ENCODE measurements at places on chromosomes 1 and 21.
A peak's percentile ranks its signal among the peaks of the same experiment; 100 is the strongest.

DNA sequence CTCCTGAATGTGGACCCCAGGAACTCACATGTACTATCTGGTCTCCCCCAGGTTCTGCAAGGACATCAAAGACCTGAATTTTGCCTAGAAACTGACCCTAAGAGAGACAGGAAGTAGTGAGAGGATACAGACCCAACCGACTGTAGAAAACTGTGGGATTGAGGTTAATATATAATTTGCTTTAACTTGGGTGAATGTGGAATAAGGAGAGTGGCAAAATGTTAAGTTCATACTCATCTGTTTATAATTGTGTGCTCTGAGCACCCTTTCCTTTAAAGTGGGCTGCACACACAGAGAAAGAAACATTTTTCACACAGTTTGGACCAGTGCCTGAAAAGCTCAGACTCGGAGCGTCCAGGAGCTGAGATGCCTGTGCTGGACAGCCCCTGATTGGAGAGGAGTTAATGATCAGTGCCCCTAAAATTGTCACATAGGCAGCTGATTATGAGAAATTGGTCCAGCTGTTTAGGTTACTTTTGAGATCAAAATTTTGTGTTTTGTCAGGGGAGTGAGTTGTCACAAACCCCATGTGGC, 37.2 kb downstream of the ROR1 start:
- DNase-seq = no peak

DNA sequence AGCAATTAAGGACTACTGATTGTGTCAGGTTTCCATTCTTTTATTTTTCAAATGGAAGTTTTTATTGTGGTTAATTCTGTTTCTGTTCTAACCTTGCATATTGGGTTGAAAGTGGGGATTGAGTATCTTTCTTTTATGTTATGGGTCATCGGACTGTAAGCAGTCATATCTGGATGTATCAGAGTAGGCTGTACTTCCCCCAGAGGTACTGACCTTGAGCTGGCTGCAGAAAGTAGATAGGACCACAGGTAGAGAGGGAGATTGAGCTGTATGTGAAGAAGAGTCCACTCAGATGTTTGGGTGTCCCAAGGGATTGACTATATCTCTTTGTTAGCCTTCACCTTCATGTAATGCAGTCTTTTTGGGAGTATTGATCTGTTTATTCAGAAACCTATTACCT, 20.5 kb upstream of the ALG14 start:
- DNase-seq = no peak

GRCh38 chr1:91335603-91336002, 69.0 kb downstream of the HFM1 start:
- DNase-seq = no peak

DNA sequence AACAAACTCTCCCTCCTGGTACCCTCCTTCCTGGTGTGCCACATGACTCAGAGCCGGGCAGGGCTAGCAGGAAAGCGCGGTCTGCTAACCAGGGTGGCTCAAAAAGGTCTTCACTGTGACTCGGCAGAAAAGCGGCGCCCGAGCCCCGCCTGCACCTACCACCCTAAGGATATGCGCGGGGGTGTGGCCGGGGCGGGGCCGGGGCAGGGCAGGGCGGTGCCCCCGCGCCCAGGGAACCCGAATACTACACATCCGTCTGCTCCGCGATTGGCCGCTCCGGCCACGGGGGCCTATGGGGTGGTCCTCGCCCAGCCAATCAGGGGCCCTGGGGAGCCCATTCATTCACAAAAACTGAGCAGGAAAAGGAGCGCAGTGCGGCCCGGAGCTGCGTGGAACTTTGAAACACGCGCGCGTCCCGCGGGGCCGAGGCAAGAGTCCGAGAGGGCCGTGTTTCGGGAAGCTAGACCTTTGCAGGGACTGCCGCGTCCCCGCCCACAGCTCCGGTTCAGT, 1.7 kb downstream of the LRP8 start:
- peak; percentile 89 for DNase-seq

- no peak for DNase-seq
These were observed 585 bp downstream of the GPR3 start for GRCh38 chr1:27392778-27393635.

DNA sequence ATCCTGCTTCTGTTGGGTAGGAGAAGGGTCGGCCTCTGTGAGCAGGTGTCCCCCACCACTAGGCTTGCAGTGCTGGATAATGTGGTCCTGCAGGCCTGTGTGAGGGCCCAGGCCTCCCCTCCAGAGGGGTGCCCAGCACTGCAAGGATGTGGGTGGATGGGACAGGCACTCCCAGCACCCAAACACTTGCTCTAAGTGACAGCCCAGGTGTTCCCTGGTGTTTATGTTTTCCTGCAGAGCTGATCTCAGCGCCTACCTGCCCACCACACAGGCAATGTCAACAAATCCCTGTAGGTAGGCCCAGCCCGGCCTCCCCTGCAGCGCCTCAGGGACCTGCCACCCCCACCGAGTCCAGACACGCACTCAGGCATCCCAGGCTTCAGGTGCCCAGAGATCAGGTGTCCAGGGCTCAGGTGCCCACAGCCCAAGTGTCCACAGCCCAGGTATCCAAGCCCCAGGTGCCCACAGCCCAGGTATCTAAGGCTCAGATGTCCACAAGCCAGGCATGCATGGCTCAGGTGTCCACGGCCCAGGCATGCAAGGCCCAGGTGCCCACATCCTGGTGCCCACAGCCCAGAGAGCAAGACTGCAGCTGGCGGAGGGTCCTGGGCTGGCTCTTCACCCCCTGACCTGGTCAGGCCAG, 59.2 kb downstream of the WNT9A start:
- DNase-seq = no peak

DNA sequence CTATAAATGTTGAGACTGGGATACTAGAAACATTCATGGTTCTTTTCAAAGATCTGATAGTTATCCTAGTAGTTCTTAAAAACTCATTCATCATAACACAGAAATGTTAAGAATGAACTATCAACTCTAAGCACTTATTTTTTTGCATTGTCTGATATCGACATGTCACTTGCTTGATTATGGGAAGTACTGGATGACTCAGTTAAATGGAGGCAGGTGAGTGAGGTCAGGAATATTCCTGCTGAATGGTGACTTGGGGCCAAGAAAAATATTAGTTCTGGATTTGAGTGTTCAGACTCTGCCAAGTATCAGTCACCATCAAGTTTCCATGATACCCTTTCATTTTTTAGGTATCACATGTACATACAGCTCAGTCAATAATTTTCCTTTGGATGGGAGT, 63.6 kb downstream of the NEK7 start:
- DNase-seq = no peak

DNA sequence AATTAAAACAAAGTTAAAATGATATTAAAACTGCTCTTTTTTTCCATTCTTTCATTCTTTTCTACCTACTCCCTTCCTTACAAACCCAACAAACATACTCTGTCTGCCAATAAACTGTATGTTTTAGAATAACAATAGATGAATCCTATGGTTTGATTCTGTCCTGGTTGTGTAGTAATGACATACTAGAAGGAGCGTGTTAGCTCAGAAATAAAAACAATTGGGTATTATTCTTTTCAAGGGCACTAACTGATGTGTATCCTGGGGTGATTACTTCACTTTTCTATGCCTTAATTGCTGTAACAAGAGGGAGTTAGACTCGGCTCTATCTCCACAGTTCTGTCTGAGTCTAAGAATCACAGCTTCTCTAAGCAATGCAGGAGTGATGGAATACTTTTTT, 194.4 kb downstream of the GIPC2 start:
- no peak for DNase-seq

All from NCI-H1417 (cell line).